GM13977 (cell line): ENCODE measurements at places on chromosomes 3 and 15.

GRCh38 chr3:37227870-37228549, 53.6 kb upstream of the LRRFIP2 start:
- no peak for DNase-seq

DNA sequence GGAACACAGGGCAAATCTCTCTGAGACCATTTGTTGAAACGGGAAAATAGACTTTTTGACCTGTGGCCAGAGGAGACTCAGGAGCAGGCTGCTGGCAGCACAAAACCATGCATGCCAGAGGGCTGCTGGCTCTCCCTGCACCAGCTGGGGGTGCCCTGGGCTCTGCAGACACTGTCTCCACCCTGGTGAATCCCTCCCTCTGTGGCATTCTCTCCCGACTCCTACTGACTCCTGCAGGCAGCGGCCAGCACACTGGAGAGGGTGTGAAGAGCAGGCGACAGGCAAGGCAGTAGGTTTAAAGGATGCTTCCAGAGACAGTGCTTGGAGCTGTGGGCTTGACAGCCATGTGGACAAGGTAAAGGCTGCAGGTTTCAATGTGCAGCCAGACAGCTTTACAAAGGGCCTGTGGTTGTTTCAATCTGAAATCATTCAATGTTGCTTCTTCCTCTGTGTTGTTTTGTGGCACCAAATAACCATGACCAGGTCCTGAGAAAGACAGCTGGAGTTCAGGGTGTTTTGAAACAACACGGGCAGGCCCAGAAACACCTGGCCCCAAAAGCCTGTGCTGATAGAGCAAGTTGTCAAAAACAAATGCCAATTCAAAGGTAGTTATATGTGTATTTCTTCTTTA, 431.0 kb upstream of the ATP10A start:
- DNase-seq, result no peak

GRCh38 chr3:95629802-95630201, 1184.6 kb upstream of the EPHA6 start:
- no peak for DNase-seq

- no peak for DNase-seq
Measured at GRCh38 chr3:29853841-29854397, 573.0 kb downstream of the RBMS3 start.

- DNase-seq, result no peak
Measured at GRCh38 chr3:89622063-89622700, 514.8 kb downstream of the EPHA3 start.

DNA sequence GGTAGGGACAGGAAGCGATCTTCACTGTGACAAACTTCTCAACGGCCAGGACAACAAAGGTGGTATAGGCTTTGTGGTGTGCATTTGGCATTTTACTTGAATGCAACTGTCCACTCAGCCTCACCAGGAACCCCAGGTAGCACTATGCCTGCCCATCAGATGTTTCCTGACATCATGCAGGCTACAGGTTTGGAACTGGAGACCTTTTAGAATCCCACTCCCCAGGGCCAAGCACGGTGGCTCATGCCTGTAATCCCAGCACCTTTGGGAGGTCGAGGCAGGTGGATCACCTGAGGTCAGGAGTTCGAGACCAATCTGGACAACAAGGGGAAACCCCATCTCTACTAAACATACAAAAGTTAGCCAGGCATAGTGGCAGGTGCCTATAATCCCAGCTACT, 9.6 kb downstream of the STARD5 start:
- no peak for DNase-seq

GRCh38 chr15:31597466-31597865, 270.8 kb downstream of the KLF13 start:
- no peak for DNase-seq

DNA sequence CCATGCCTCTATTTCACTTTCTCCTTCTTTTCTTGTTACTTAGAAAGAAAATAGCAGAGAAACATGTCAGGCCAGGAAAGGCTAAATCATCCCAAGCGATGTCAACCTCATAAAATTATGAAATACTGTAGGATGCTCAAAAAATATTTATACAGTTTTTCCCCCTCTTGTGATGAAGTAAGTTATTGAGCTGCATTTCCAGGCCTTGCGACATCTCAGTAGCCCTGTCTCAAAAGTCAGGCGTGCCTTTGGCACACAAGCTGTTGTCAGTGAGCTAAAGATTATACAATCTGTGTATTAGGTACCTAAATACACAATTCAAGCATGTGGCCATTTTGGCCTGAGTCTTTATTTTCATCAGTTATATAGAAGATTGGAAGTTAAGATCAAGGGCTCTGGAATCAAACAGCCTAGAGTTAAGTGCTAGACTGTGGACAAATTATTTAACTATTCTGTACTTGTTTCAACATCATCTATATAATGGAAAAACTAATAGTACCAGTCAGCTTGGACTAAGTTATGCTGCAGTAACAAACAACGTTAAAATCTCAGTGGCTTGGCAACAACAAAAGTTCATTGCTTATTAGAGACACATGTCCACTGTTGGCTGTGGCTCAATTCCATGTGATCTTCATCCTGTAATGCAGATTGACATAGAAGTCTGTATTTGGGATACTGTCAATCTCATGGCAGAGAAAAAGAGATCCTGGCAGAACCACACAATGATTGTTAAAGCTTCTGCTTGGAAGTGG, 406.4 kb upstream of the PROK2 start:
- no peak for DNase-seq

DNA sequence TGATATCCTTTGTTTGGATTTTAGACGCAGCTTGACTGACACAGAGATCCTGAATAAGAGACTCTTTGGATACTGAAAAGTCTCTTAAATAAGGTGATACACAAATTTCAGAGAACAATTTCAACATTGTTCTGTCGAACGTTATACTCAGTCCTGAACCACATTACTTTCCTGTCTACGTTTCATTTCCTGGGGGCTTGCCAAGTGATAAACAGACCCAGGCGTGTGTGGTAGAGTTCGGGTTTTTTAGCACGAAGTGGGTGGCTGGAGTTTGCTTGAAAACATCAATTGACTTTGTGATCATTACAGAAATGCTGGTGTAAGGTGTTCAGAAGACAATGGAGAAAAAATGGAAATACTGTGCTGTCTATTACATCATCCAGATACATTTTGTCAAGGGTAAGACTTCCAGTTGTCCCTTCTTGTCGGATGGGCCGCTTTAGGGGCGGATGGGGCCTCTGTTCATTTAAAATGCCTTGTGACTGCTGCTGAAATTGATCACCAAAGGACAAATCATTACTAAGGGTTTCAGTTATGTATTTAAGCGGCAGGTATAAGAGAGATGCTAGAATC, at the start of gene CD96:
Gene CD96, plus strand, starts transcription at position 287 of the 573 bp plus-strand sequence. Its CDS starts 52 bp downstream, at position 339.
- DNase-seq, result no peak
